ENCODE measurements at places on chromosomes 1 and 21. TPM values are rescaled to one million over a fixed set of nuclear protein-coding genes. Genes with fewer than 3 reads are reported as not detected.

Gene RIIAD1
- total RNA-seq, result not detected

Gene FCRL3
- 0.23 TPM for total RNA-seq

Gene SPATA45
- total RNA-seq, result not detected

Gene C2CD4D
- total RNA-seq, result 1.1 TPM

Gene TARBP1
- total RNA-seq, result 52.5 TPM

Gene ASCL5
- not detected for total RNA-seq

Gene VANGL1
- total RNA-seq, result 16.8 TPM

Gene RAVER2
- total RNA-seq, result 0.52 TPM

Gene USH2A
- not detected for total RNA-seq

Gene NTNG1
- total RNA-seq, result not detected

Gene ZNF648
- total RNA-seq, result not detected

Gene TPTE
- not detected for total RNA-seq

Gene RNU1-3
- total RNA-seq, result 2,397 TPM

Gene PRELP
- total RNA-seq, result not detected

Gene INSRR
- 0.14 TPM for total RNA-seq

Gene DMAP1
- 42.0 TPM for total RNA-seq

Gene NUDT4B
- total RNA-seq, result 1.4 TPM

Gene FAM72D
- total RNA-seq, result 7.7 TPM

Gene PAQR6
- 8.6 TPM for total RNA-seq

Gene CELA2A
- total RNA-seq, result not detected

Gene CASZ1
- 7.7 TPM for total RNA-seq

Gene LHX8
- not detected for total RNA-seq

Gene LAMB3
- 1.6 TPM for total RNA-seq

Gene BCAR3
- 7.5 TPM for total RNA-seq

Gene GJA8
- not detected for total RNA-seq

Gene MTARC2
- total RNA-seq, result not detected

Gene ITLN2
- total RNA-seq, result not detected

Gene TCHH
- total RNA-seq, result 0.07 TPM

Gene NPL
- 3.2 TPM for total RNA-seq

Gene ZP4
- total RNA-seq, result not detected

Gene IL10RB
- total RNA-seq, result 39.4 TPM

Gene TMEM52
- not detected for total RNA-seq

Gene TLR5
- 0.61 TPM for total RNA-seq

Measured in T-helper 2 cell treated with Interferon-gamma antibody and Interleukin-4, amounts not matched to agents 100 ng/mL and 5 ng/mL, for 36 hours (primary cell).